Adrenal gland (tissue), 19 donors: ENCODE measurements at places on chromosomes 3 and 15.

- no peak for DNase-seq
Measured at GRCh38 chr3:160622263-160623045, 54.5 kb upstream of the ARL14 start.

GRCh38 chr15:59396211-59396610, 23.5 kb upstream of the MYO1E start:
- DNase-seq, result no peak

GRCh38 chr3:139325551-139325950, 18.3 kb upstream of the MRPS22 start:
- DNase-seq, result no peak

DNA sequence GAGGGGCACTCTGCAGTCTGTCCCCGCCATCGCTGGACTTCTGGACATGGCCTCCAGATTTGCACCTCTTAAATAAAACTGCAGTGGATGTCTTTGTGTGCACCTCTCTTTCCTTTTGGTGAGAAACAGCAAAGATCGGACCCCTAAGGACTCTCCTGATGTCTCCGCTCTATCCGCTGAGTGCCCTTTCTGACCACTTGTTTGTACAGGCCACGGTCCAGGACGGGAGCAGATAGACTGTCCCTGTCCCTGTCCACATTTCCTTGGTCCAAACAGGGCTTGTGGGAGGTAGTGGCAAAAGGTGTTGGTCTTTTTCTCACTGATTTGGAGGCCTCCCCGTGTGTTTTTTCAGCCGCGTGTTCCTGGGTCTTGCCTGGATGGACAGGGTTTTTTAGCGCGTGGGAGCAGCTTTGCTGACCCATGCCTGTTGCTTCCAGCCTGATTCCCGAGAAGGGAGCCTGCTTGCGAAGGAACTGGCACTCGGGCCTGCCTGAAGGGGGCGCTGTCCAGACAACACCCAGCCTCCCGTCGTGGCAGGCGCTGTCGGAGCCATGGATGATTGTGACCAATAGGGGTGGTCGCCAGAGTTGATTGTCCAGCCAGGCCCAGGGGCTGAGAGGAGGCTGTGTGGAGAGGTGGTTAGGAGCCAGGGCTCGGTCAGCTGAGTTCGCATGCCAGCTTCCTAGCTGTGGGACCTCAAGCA, 13.2 kb upstream of the STAB1 start:
- no peak for DNase-seq

GRCh38 chr3:29339016-29339833, 58.4 kb downstream of the RBMS3 start:
- no peak for DNase-seq

GRCh38 chr3:71441217-71441924, 142.2 kb downstream of the FOXP1 start:
- no peak for DNase-seq

- no peak for DNase-seq
Measured at GRCh38 chr3:123388042-123388441, 60.8 kb downstream of the ADCY5 start.

DNA sequence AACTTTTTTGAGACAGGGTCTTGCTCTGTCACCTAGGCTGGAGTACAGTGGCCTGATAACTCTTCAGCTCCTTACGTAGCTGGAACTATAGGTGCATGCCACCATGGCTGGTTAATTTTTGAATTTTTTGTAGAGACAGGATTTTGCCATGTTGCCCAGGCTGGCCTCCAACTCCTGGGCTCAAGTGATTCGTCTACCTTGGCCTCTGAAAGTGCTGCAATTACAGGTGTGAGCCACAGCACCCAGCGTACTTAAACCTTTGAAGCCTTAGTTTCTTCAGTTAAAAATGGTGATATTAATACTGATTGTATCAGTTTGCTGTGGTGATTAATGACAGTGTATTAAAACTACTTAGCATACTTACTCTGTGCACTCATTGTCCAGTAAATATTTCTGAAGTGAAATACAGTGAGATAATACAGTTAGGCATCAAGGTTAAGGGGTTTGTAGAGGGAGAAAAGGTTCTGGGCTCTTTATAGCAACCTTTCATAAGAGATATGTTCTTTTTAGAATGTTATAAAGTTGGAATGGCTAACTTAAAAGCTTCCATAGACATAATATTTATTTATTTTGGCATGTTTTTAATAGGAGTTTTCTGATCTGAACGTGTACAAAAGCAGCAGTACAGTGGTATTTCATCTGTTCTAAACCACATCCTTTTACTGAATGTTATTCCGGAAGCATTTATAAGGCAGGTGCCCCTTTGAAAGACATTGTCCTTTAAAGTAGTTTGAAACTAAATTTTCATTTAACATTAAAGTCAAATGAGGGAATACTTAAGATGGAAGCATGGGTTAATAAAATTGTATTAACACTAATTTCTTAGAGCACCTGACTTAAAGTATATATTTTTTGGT, 23.6 kb downstream of the NCK1 start:
- no peak for DNase-seq

DNA sequence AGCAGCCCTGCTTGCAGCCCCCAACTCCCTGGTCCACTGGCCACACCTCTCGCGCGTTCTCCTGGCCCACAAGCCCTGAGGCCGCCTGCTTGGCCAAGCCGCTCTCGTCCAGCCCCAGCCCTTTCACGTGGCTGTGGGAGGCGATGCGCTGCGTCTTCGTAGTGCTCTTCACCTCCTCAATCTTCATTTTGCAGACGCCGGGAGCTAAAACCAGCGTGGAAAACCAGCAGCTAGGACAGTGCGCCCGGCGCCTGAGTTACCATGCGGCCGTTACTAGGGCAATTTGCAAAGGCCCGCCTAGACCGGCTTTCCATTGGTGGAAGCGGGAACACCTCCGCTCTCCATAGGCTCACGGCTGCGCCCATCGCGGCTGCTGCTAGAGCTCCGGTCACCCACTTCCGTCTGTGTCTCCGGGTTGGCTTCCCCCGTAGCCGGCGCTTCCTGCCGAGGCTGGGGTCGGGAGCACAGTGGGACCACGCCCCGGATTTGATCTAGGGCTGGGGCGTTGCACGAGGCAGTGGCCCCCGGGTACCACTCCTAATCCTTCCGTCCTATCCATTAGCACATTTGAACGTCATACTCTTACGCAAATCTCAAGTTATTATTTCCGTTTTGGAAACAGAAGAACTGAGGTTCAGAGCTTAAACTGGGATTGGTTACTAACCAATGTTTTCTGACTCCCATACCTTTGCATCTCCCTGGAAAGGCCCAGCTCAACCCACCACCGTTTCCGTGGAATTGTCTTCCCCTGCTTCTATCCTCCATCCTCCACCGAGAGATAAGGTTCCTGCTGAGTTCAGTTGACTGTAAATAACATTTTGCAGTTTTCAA, at the start of gene RUVBL1:
TSS of gene RUVBL1 (minus strand) at position 275 of the 831 bp plus-strand sequence. CDS start at position 187, 88 bp downstream.
- DNase-seq, result peak; percentile 98

DNA sequence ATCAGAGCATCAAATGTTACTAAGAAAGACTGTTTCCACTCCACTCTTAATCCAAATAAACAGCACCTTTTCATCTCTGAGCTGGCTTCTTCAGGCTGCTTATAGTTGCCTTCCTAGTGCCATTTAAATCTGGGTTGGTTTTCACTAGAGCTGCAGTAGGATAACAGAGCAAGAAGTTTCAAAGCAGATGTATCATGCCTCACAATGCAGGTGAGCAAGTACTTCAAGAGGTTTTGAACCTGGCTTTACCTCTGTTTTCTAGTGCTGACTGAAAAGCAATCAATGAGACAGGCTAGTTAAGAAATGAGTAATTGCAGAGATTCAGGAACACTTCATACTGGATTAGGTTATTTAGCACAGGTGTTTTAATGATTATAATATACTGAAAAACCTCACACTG, 147.7 kb upstream of the SATB1 start:
- no peak for DNase-seq
